Stimulated activated CD4-positive, alpha-beta T cell treated with anti-CD3 and anti-CD28 coated beads, Interleukin-15, amount 100 ng/mL, for 1 hour (primary cell): ENCODE measurements at places on chromosomes 2 and 18.

DNA sequence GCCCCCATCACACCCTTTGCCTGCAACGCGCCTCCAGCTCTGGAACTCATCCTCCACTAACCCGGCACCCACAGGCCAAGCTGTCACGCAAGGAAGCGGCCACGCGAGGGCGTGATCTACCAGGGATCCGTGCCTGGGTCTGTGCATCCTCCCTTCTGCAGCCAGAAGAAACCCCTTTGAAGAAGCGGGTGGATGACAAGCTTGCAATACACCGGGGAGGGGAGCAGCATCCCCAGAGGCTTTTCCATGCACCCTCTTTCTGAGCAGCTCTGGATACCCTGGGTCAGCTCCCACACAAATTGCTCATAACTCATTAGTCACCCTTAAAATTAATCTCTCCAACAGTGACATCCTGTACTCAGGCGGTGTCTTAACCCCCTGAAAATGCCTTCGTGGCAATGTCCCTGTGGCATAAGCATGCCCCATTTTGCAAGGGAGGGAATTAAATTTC is 47.6 kb downstream of the PDCL3 start:
- DNase-seq, result peak; percentile 63

GRCh38 chr2:232980683-232981082 is 32.4 kb downstream of the NGEF start:
- no peak for DNase-seq

- no peak for DNase-seq
Measured at GRCh38 chr2:100485396-100485795, 15.1 kb downstream of the NMS start.

DNA sequence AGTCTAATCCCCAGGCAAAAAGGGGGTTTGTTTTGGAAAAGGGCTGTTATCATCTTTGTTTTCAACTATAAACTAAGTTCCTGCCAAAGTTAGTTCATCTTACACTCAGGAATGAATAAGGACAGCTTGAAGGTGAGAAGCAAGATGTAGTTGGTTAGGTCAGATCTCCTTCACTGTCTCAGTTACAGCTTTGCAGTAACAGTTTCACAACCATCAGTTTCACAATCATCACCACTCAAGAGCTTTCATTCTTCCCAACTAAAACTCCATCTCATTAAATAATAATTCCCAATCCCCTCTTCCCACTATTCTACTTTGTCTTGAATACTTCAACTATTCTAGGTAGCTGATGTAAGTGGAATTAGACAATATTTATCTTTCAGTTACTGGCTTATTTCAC is 200.9 kb downstream of the NYAP2 start:
- no peak for DNase-seq

DNA sequence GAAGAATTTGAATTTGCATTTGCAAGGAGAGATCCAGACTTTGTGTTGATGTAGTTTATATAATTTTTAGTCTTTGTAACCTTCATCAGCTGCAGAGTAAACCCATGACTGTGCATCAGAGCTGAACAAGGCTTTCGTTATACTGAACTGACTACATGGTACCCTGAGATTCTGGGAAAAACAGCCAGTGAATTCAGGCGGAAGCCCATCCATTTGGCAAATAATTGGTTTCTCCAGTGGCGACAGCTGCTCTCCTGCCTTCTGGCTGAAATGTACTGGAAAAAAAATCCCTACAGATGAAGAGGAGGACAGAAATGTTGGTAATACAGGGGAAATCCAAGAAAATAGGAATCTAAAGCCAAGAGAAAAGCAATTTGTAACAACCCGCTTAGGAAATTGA is 657.5 kb upstream of the CDH7 start:
- DNase-seq, result no peak

DNA sequence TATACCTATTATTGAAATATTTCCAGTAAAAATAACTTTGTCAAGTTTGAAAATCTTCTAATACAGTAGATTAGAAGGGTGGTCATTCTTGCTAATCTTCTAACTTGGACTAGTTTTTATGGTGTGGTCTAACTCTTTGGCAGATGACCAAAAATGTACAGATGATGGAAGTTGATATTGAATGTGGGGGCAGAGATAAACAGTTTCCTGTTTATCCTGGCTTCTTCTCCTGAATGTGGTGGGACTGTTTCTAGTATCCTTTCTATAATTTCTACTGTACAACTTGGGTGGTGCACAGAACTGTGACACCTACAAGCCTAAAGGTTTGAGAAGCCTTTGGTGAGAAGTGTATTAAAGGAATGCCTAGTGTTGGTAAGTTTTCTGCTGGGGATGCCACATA is 178.7 kb downstream of the PDE11A start:
- no peak for DNase-seq

DNA sequence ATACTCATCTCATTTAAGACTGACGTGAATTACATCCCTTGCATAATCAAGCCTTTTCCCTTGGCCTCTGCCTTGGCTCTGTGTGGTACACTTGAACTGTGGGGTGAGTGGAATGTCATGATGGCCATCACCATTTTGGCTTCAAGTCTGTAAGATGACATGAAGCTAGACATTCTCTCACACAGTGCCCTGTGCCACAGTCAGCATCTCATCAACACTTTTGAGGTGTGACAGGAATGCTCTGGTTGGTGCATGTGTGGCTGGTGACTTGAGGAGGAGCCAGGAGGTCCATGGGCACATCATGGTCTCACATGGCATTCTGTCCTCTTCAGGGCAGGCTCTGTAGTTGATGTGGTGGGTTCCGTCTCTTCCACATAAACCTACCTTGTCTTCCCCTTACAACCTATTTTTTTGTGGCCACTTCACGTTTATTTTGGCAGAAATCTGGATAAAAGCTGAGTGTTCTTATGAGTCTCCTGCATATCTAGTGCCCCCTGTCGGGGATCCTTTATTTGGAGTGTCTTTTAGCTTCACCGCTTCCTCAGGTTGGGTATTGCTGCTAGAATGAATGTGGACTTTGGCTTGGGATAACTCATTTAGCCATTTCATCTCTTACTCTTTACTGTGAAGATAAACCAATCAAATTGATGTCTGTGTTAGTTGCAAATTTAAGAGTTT is 28.1 kb downstream of the MAP4K4 start:
- no peak for DNase-seq

DNA sequence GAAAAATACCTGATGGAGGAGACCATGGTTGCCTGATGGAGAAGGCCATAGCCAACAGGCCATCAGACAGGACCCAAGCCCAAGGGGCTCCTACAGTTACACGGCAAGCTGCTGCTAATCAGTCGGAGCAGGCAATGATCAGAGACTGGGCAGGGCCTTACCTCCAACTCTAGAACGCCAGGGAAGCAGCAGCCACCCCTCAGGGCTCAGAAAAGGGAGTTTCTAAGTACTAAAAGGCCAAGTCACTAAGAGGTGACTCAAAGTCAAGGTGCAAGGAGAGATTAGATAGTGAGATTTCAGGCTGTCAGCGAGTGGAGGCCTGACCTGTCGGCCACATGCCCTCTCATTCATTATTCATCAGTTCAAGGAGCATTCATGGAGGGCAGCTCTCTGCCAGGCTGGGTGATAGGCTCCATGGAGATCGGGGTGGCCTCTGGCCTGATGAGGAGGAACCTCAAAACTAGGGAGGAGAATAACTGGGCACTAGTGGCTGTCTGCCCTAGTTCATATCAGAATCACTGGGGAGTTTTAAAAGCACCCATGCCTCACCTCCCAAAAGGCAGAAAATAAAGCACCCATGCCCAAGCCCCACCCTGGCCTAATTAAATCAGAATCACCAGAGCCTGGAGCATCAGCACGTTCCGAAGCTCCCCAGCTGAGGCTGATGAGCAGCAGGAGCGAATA is 3.6 kb downstream of the VIL1 start:
- no peak for DNase-seq

- DNase-seq, result peak; percentile 34
Measured at GRCh38 chr2:239293775-239294430, 106.9 kb downstream of the HDAC4 start.

DNA sequence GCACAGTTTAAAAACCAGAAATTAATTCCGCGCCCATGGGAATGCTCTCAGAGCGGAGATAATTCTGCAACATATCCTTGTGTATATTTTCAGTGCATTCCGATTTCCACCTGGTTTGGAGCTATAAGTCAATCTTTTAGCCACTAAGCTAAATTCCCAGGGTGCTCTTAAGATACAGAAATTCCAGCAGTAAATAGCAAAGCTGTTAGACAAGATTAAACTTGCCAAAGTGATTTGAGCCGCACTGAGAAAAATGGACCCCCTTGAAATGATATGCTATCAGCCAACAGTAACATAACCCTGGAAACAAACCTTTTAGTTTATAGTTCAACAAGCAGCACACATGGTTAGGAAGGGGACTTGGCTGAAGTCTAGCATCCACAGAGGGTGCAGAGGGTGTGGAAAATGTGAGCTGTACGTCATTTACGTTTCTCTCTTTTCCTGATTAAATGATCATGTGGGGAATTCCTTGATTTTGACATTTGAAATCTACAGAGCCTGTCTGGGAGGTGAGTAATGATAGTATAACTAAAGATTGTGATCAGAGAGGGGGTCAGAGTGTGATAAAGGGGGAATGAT is 99.8 kb upstream of the COPS8 start:
- DNase-seq, result no peak

GRCh38 chr2:179263446-179264367 is 925 bp downstream of the SESTD1 start:
- DNase-seq, result no peak

- no peak for DNase-seq
Measured at GRCh38 chr2:152245653-152246052, 70.1 kb upstream of the STAM2 start.

- DNase-seq, result no peak
Measured at GRCh38 chr2:53903011-53903410, 43.2 kb upstream of the GPR75 start.

- no peak for DNase-seq
Measured at GRCh38 chr2:7880126-7880525, 801.7 kb upstream of the ID2 start.
